ENCODE measurements at places on chromosomes 2 and 18.

- DNase-seq, result no peak
Observed at GRCh38 chr2:7539077-7539476, 621.9 kb downstream of the RNF144A start.

GRCh38 chr2:226649871-226650660 lies 149.6 kb downstream of the IRS1 start:
- peak; percentile 100 for DNase-seq

DNA sequence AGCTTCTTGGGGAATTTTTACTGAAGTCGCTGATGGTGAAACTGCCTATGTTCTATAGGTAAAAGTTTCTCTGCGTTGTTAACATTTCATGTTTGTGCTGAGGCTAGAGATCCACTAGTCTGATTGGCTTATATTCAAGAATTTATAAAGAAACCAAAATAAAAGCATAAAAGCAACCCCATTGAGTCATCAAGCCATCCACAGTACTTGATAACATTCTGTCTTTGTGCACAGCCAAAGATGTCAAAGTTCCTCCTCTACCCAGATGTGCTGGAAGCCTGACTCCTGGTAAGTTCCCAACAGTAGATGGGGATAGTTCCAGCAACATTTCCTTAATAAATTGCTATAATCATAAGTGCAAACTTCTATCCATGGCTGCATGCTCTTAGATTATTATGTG lies 107.8 kb downstream of the TANC1 start:
- DNase-seq, result no peak

DNA sequence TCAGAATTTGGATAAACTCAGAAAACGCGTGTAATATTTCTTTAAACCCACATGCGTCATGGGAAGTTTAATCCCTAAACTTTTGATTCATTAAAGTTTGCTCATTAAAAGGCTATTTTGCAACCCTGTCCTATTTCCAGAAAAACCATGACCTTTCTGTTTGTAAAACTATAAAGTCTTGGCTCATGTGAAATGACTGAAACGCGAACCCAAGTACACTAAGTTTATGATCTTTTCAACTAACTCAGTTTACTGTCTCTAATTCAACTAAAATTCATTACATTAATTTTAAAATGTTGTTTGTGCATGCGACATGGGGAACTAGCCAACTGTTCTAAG lies 3.9 kb upstream of the RPL31 start:
- DNase-seq, result no peak

- DNase-seq, result no peak
Observed at GRCh38 chr18:13577781-13578180, 148.6 kb downstream of the FAM210A start.

- DNase-seq, result no peak
Observed at GRCh38 chr2:233714121-233714520, 1.4 kb downstream of the UGT1A5 start.

GRCh38 chr18:31064130-31064529 lies 21.6 kb upstream of the DSC3 start:
- peak; percentile 99 for DNase-seq

DNA sequence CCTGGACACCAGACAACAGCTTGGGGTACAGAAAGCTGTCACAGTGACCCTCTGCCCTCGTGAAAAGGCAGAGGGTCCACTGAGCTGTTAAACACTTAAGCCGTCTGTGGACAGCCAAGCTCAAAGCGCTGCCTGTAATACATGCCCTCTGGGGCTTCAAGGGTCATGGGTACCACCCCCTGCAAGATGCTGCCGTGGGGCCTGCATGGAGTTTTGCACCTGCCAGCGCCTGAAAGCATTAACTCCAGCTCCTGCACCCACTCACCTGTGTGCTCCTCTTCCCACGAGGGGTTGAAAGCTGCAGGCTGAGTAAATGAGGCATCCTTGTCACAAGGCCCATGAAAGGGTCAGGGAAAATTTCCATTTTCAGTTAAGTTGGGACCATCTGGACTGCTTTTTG lies 70.6 kb upstream of the PHLPP1 start:
- DNase-seq, result no peak

- DNase-seq, result no peak
Observed at GRCh38 chr2:239695728-239696240, 295.0 kb upstream of the HDAC4 start.

DNA sequence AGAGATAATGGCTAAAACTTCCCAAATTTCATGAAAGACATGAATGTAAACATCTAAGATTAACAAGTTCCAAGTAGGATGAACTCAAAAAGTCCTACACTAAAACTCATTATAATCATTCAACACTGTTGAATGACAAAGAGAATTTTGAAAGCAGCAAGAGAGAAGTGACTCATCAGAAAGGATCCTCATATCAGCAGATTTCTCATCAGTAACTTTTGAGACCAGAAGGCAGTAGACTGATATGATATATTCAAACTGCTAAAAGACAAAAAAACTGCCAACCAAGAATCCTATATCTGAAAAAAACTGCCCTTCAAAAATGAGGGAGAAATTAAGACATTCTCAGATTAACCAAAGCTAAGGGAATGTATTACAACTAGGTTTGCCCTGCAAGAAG lies 130.6 kb upstream of the OTX1 start:
- DNase-seq, result peak; percentile 63

Data from bronchial epithelial cell (primary cell).